ENCODE measurements at places on chromosomes 12 and 14.
A peak's percentile ranks its signal among the peaks of the same experiment; 100 is the strongest.

DNA sequence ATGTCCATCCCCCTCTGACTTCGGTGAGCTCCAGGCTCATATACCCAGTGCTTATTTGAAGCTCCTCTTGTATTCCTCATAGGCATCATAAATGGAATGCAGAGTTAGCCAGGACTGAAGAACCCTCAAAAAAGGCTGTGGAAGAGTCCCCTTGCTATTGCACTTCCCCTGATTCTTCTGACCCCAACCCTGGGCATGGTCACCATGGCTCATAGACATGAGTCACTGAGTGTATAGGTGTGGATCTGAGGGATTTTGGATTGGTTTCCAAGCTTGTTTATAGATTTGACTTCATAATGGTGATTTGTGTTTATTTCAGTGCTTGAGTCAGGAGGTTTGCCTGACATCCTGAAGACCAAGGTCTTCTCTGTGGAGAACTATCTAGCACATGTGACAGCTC, 98.4 kb upstream of the SLC38A2 start:
- DNase-seq: no peak

- DNase-seq: peak; percentile 58
Measured at GRCh38 chr12:64392221-64392620, 1.7 kb upstream of the C12orf56 start.

GRCh38 chr12:133202493-133203343, 21.4 kb downstream of the ZNF268 start:
- no peak for DNase-seq

DNA sequence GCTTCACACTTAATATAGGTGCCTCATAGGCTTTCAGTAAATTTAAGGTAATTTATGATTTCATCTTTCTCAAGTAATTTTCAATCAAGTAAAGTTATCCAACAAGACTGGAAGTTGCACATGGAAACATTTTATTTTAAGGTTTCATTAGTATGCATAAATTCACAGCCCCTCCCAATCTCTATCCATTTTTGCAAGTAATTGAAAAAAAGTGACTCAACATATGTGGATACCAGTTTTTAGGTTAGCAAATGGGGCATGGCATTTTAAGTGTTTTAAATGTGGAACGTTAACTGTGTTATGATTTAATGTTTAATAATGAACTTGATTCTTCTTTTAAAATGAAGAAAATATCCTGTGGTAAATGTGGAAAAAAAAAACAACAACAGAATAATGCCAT, 532.8 kb downstream of the FOXG1 start:
- no peak for DNase-seq
